ENCODE measurements at places on chromosomes 6 and 20.

GRCh38 chr6:2232445-2232844 lies 13.0 kb downstream of the GMDS start:
- no peak for DNase-seq

DNA sequence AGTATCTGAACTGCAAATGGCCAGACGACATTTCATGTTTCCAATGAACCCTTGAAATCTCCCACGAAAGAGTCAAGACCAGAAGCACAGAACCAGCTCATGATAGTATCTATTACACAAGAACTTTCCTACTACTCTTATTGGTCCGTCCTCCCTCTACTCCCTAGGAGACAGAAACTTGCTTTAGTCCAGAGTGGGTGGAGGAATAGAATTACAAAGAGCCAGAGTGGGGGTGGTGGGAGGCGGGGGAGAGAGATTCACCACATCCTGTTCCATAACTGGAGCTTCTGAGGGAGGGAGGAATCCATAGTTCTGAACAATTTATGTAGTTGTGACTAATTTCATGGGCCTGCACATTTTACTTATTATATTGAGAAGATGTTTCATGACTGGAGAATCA lies 18.5 kb upstream of the WFDC10A start:
- peak; percentile 54 for DNase-seq

DNA sequence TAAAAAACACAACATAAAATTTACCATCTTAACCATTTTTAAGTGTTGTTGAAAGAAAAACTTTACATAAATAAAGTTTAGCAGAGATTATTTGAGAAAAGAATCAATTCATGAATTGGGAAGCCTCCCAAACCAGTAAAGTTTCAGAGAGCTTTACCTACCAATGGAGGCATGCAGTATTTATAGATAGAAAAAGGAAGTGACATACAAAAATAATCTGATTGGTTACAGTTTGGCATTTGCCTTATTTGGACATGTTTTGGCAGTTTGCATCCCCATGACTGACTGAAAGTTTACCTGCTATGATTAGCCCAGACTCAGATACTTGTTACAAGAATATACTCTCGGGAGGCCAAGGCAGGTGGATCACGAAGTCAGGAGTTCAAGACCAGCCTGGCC lies 3.7 kb upstream of the CMTR1 start:
- DNase-seq: no peak

DNA sequence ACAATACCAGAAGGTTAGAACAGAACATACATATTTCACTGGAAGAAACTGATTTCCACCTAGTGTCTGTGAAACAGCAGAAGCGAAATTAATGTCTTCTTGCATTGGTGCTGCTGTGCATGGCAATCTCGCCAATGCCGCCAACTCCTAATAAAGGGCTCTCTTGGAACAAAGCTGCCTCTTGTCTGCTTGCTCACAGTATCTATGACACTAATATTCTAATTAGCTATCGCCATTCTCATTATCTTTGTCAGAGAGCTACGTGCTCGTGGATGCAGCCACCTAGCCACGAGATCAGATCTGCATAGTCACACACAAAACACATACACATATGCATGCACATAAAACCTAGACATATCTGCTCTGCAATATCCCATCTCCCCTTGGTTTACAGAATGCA lies 145.9 kb upstream of the OLIG3 start:
- DNase-seq: no peak

DNA sequence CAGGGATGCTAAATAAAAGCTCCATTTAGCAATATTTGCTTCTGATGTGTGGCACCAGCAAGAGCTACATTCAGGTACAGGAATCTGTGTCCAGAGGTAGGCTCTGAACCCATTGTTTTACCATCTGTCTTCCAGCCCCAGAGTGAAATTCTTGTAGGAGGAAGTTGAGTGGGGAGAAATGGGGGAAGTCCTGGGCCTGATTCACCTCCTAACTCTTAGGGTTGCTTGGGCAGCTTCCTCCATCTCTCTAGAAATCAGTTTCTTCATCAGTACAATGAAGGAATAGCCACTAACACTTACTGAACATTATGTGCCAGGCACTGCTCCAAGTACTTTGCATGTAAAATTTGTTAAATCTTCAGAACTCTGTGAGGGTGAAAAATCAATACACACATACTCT lies 35.1 kb upstream of the TSPYL1 start:
- DNase-seq: peak; percentile 82

- DNase-seq: no peak
These were observed 6.4 kb downstream of the SNPH start for GRCh38 chr20:1272368-1273100.

- no peak for DNase-seq
These were observed 22.5 kb upstream of the OPN5 start for GRCh38 chr6:47759364-47759763.

DNA sequence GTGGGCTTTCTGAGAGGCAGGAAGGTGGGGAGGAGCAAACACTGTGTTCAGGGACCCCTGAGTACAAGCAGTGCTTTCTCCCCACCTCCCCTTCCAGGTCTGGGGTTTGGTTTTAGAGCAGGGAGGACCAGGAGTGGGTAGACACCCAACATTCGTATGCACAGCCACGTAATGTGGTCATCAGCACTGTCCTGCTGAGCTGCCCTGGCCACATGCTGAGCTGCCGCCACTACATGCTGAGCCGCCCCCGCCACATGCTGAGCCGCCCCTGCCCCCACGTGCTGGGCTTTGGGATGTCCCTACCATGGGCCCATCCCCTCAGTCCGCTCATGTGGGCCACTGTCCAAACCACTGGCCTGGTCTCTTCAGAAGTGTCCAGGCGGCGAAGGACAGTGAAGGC lies 214.9 kb upstream of the CST7 start:
- DNase-seq: no peak

- DNase-seq: no peak
These were observed 19.0 kb upstream of the GSTA4 start for GRCh38 chr6:53014063-53014462.

GRCh38 chr6:39056681-39057080 lies 8.1 kb downstream of the GLP1R start:
- no peak for DNase-seq

DNA sequence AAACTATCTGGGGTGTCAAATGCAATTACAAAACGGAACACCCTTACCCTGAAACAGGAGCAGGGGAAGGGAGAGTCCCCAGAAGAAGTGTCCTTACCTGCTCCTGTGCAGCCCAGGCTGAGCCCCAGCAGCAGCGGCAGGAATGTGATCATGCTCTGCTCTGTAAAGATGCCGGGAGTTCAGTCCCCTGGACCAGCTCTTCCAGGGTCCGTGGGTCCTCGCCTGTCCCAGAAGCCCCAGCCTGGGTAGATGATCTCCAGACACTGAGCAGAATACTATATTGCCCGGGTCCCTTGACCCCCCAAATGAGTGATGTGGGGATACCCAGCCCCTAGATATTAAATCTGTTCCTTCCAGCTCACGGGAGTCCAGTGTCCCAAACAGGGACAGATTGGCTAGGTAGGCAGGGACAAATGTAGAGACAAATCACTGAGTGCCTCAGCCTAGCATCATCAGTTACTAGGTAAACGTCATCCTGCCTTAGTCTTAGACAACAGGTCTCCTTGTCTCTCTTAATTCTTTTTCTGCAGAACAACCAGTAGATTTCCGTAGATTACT lies at the start of gene HLA-DMB:
Gene HLA-DMB (minus strand): TSS at position 373 of the 558 bp plus-strand sequence. CDS start 221 bp downstream, at position 152.
- DNase-seq: peak; percentile 83

DNA sequence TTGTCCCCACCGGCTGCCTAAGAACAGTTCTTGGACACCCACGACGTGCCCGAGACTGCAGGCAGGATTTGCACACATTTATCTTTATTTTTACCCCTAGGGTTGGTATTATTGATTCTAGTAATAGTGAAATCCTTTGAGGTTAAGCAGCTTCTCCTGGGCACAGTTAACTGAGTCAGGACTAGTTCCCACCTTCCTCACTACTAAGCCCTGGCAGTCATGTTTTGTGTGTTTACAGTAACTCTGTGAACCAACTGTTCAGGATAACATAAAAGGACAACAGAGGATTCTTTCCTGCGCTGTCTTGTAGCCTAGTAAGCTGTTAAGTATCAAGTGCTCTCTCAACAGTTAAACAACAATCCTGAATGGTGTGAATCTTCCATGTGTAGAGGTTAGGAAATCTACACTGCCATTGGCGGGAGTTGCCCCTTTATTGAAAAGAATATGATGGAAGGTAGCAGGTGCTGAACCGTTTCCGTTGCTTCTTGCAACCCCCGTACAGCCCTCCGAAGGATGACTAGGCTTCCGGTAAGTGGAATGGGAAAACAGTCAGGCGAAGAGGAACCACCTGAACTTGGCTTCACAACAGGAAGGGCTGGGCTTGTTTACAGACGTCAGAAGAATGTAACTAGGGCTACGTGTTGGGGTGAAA lies 979 bp upstream of the SOD2 start:
- peak; percentile 95 for DNase-seq

DNA sequence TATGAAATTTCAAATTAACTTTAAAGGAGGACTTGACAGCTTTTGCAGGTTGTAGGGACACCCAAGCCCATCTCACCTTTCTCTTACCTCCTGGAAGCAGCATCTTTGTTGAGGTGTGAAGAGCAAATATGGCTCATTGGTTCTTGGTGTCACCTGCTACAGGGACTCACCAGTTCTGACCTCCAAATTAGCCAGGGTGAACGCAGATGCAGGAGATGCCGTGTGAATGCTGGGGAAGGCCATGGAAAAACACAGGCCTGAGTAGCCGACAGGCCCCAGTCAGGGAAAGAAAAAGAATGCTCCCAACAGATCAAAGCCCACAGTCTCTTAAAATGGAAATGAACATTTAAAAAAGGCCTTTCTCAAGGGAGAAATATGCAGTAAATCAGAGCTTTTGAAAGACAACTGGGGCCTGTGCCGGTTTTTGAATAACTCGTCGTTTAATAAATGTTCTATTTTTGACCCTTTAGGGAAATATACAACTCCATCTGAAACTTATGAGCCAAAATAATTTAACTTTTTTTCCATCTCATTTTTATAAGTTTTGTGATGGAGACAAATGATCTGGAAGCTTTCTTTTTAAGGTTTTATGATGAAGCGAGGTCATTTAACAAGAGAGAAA lies 167.5 kb downstream of the CD83 start:
- DNase-seq: no peak

DNA sequence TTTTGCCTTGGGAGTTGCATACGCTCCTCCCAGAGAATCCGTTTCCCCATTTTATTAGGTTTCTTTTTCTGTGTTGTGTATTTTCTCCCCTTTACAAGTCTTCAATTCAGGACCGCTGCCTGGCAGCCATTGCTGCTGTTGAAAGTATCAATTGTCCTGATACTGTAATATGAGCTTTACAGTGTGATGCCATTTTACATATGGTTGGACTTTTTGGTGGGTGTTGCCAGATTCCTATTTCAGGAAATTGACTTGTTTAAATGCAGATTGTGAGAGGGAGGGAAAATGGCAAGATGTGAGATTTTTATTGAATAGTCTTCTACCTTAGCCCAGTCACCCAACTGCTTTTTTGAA lies 1.2 kb downstream of the PANK2 start:
- DNase-seq: peak; percentile 68

DNA sequence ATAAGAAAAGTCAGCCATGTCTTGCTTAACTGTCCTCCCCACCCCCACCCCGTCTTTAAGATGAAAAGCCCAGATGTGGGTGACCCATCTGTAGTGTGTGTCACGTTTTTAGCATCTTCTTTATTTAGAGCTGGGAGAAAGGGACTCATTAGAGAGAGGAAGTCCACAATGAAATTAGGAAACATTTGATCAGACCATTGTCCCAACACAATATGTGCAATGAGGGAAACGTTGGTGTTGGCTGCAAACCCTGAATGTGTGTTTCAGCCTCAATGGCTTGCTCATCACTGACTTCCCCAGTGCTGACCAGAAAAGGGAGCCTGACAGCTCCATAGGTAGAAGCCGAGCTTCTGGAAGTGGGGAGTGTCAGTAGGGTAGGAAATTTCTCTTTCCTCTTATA lies 475.7 kb downstream of the CD83 start:
- peak; percentile 29 for DNase-seq

DNA sequence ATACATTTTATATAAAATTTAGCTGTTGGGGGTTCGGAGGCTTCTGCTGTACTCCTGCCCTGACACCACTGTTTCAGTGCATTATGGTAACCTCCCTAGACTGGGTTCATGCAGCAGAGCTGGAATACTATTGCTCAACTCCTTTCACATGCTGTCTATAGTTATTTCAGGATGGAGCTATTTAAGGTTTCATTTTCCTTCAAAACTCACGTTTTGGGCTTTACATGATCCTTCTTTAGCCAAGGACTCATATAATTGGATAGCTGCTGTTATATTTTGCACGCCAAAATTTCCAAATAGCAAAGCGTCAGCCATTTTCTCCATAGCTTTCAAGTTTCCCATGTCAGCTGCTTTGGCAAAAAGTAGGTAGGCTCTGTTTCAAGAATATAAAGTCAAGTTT lies 76.8 kb downstream of the SEL1L2 start:
- no peak for DNase-seq

GRCh38 chr20:15061955-15062354 lies 724.5 kb upstream of the FLRT3 start:
- no peak for DNase-seq

- peak; percentile 89 for DNase-seq
These were observed 534.7 kb upstream of the JARID2 start for GRCh38 chr6:14711056-14711703.

DNA sequence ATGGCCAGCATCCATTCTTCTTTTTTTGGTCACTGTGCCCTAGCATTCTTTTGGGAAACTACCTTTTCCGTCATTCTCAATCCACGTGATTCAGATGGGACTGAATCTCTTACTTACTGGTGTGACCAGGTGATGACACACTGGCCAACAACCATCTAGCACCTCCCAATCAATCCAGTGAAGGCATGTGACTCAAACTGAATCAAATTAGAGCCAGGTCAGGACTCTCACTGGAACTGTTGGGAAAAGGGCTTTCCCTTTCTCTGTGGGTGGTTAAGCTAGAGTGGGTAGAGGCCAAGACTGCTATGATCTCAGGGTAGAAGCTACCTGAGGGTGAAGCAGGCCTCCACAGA lies 36.2 kb upstream of the ZMYND8 start:
- DNase-seq: no peak

- DNase-seq: no peak
These were observed 3.1 kb downstream of the LAMP5 start for GRCh38 chr20:9517297-9518162.

- no peak for DNase-seq
These were observed 200.6 kb downstream of the PRKN start for GRCh38 chr6:162526960-162527359.

DNA sequence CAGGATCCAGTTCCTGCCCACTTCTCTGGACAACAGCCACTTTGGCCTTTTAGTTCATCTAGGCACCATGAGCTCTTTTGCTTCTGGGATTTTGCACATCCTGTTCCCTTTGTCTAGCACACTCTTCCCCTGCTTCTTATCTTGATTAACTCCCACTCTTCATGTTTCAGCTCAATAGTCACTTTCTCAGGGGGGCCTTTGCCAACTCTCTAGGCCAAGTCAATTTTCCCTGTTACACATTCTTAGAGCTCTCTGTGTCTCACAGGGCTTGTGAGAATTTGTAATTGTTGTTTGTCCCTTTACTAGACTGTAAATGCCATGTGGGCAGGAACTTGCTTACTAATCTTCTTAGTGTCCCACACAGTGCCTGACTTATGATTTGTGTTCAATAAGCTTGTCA lies 58.1 kb upstream of the EPB41L1 start:
- peak; percentile 60 for DNase-seq

Measured in suppressor macrophage treated with lipopolysaccharide for 4 hours (primary cell).